ENCODE measurements at places on chromosomes 12 and 14.

GRCh38 chr12:131840643-131841416, 12.6 kb downstream of the MMP17 start:
- DNase-seq = no peak

GRCh38 chr14:104935955-104936354, 11.3 kb downstream of the PLD4 start:
- no peak for DNase-seq

DNA sequence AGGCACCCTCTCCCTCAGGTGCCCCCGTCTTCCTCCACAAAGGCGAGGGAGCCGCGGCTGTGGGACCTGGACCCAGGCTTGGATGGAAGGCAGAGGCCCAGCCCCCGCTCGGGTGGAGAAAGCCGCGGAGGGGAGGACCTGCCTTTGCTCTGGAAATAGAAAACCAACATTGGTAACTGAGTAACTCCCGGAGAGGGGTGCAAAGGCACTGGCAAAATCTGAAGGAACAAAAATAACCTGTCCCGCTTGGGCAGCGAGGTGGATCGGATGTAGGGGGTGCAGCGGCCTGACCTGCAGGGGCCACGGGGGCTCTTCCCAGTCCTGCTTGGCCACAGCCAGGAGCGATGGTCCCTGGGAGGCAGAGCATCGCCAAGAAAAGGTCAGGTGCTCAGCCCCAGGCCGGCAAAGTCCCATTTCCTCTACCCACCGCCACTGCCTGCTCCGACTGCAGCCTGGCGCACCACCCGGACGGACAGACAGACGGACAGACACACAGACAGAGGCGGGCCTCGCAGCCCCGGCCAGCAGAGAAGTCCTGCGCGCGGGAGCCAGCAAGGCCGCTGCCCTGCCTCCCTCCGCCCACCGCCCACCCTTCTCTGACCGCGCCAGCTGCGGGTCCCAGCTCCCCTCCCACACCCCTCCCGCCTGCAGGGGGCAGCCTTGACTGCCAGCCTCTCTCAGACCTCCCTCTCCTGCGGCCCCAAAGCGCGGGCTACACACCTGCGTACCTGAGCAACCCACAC, 21.4 kb upstream of the TMEM106C start:
- no peak for DNase-seq

DNA sequence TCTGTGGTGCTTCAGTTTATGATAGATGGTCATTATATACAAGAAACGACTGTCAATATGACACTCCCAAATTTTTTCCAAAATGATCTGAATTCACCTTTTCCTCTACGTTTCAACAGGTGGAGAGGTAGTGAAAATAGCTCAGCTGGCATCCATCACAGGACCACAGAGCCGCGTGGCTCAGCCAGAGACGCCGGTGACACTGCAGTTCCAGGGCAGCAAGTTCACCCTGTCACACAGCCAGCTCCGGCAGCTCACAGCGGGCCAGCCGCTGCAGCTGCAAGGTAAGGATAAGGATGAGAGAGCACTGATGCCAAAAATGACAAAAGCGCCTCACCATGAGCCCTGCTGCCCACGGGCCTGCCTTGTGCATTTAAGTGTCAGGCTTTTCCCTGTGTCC, 73.9 kb downstream of the EP400 start:
- no peak for DNase-seq

- no peak for DNase-seq
Measured at GRCh38 chr12:115322275-115322674, 638.3 kb upstream of the TBX3 start.
